NAMALWA (cell line): ENCODE measurements at places on chromosomes 3 and 15.

DNA sequence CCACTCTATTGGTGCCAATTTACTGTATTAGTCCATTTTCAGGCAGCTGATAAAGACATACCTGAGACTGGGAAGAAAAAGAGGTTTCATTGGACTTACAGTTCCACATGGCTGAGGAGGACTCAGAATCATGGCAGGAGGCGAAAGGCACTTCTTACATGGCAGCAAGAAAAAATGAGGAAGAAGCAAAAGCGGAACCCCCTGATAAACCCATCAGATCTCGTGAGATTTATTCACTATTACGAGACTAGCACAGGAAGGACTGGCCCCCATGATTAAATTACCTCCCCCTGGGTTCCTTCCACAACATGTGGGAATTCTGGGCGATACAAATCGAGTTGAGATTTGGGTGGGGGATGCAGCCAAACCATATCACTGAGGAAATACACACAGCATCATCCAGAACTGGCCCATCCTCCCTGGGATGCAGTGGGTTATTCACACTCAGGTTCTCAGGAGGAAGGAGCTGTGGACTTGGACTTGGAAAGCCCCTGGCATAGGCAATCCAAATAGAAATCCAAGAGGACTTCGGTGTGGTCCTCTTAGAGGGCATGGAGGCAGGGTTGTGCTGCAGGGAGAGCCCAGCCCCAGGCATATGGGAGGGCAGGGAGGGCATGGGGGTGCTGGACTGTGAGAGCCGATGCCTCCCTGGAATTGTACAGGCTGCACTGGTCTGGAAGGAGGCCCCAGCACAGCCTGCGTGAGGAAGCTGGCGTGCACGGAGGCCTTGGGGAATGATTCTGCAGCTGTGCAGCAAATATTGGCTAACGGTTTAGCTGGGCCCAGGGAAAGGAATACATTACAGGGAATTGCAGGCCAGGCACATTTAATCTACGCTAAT lies 62.9 kb downstream of the EFCAB12 start:
- DNase-seq, result no peak

- no peak for DNase-seq
Observed at GRCh38 chr15:38112406-38112805, 140.2 kb upstream of the SPRED1 start.

DNA sequence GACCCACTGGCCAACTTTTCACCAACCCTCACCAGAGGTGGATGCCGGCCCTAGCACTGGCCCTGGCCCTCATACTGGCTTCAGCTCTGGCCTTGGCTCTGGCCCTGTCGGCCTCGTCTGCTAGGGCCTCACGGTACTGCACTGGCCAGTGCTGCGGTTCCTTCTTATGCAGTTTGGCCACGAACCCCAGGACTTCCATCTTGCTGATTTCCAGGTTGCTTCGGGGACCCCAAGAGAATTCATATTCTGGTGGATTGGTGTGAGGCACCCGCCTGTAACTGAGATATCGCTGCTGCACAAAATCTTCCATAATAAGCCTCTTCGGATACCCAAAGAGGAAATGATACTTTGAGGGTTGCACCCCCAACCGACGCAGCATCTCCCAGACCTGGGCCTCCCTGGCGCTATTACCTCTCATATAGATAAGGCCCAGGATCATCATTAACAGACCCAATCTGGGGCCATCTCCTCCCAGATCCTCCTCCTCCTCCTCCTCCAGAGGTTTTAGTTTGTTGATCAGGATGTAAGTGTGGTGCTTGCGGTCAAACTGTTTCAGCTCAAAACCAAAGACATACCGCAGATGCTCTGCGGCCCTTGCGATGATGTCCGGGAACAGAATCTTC lies 883 bp downstream of the MAGEF1 start:
- DNase-seq, result peak; percentile 76

DNA sequence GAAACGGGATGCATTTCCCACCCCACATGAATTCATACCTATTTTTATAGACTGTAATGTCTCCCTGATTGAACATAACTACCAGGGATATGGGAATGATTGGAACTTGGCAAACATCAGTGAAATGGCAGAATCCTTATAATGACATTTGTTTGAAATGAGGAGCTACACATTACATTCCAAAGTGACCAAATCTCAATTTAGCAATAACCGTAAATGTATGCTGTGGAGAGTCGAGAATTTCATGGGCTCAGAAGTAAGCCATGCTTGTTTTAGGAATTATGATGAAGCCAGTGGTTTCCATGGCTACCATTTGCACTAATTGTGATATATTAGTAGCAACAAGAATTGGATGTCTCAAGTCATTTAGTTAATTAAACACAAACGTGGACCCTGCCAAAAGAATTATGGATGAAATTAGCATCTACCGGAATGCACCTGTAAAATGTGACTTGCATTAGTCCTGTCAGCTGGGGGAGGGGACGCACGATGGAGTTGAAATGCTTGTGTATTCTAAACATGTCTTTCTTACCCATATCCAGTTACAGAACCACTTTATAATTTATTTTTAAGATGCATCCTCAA lies 760.2 kb downstream of the GRM7 start:
- no peak for DNase-seq

- DNase-seq, result no peak
Observed at GRCh38 chr15:59561547-59561946, 50.0 kb upstream of the GCNT3 start.
